ENCODE measurements at places on chromosomes 1 and 21. TPM values are rescaled to one million over a fixed set of nuclear protein-coding genes. Genes with fewer than 3 reads are reported as not detected.

- no peaks in the 10 kb centered on the region for H3K4me1 ChIP-seq
- H3K27ac ChIP-seq, result no peak overlapping the region
- no peak for DNase-seq
- no peaks in the 10 kb centered on the region for H3K36me3 ChIP-seq
- no peak overlapping the region for H3K4me3 ChIP-seq
Measured at GRCh38 chr1:214220891-214221290, 60.1 kb upstream of the SMYD2 start.

DNA sequence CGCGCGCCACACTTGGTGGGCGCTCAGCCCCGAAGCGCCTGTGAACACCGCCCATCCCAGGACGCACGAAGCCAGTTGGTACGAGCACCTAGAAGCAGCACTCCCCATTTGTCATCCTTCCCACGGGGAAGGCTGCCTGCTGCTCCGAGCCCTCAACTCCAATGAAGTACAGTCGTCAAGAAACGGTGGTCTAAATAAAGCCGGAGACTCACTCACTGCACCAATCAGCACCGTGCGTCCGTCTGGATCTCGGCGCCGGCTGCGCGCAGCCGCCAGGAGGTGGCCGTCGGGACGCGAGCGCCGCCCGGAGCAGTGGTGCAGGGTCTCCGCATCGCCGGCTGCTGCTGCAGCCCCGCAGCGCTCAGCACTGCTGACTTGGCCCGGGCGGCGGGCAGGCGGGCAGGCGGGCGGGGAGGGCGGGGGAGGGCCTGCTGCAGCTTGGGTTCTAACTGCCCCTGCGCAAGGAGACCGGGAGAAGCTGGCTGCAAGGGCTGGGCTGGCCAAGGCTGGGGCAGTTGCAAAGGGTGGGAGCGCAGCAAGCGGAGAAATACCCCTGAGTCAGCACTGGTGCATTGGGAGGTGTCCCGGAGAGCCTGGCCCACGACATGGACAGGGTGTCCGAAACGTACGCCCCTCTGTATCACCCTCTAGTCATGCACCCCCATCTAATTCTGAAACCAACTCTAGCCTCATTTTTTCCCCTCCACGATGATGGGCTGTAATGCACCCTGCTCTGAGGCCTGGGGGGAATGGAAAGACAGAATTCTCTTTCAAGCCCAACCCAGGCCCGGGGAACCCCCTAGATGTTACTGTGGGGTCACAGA is 35.8 kb upstream of the H6PD start:
- peak; percentile 56 for DNase-seq
- no peak overlapping the region for H3K4me3 ChIP-seq
- H3K27ac ChIP-seq, result no peak overlapping the region
- H3K27me3 ChIP-seq, result peaks cover 70% of the 10 kb centered on the region
- peaks cover 45% of the 10 kb centered on the region for H3K4me1 ChIP-seq

Gene TCHHL1
- not detected for total RNA-seq

DNA sequence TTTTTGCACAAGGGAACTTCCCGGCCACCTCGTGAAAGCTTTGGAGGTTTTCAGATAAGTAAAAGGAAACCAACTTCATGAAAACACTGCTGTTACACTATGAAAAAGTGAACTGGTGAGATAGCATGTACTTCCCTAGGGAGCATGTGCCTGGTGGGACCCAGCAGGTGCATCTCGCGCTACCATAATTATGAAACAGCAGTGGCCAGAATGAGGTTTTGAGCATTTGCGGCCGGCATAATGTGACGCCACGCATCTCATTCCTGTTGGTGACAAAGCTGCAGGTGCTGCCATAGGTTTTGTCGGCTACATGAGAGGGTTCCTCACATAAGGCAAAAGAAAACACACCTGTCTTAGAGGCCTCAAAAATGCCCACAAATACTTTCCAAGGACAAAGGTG is 1.7 kb downstream of the KRTAP10-3 start:
- H3K27ac ChIP-seq, result no peak overlapping the region
- H3K4me1 ChIP-seq, result no peaks in the 10 kb centered on the region
- H3K36me3 ChIP-seq, result no peaks in the 10 kb centered on the region
- H3K4me3 ChIP-seq, result no peak overlapping the region
- no peaks in the 10 kb centered on the region for H3K27me3 ChIP-seq
- DNase-seq, result no peak

Gene HTR6
- not detected for total RNA-seq

Gene GBP5
- 163 TPM for total RNA-seq

Gene FLG2
- not detected for total RNA-seq

DNA sequence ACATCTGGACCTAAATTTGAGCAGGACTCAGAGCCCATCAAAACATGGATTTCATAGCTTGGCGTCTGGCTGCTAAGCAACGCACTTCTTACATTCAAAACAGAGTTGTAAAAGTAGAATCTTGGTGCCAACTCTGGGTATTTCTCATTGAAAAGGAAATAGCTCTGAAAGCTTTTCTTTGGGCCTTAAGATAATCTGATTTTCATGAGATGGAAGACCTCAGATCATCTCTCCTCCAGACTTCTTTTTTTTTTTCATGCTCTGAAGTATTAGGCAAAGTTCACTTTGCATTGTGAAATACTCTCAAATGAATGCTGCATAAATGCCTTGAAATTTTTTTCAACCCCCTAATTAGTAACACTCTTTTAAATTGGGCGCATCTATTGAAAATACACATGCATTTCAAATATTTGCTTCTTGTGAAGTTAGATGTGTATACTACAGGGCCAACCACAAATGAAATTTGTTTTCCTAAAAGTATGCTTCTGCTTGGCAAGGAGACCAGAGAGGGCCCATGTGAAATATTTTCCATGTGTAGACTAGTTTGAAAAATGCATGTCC is 4.2 kb downstream of the ADAMTS5 start:
- H3K27me3 ChIP-seq, result peaks cover 35% of the 10 kb centered on the region
- H3K4me3 ChIP-seq, result no peak overlapping the region

GRCh38 chr1:119582801-119583200 is 65.3 kb downstream of the ZNF697 start:
- no peaks in the 10 kb centered on the region for H3K4me1 ChIP-seq
- no peaks in the 10 kb centered on the region for H3K36me3 ChIP-seq
- H3K27me3 ChIP-seq, result no peaks in the 10 kb centered on the region
- H3K27ac ChIP-seq, result no peak overlapping the region
- H3K4me3 ChIP-seq, result no peak overlapping the region
